ENCODE measurements at places on chromosomes 11 and 22. TPM values are rescaled to one million over a fixed set of nuclear protein-coding genes. Genes with fewer than 3 reads are reported as not detected.

SLC5A1 gene
- 0.38 TPM for polyA plus RNA-seq

GRCh38 chr11:133714471-133715375 is 130.6 kb downstream of the SPATA19 start:
- no peak overlapping the region for H3K4me3 ChIP-seq
- no peaks in the 10 kb centered on the region for H3K27me3 ChIP-seq
- no peak for DNase-seq

DNA sequence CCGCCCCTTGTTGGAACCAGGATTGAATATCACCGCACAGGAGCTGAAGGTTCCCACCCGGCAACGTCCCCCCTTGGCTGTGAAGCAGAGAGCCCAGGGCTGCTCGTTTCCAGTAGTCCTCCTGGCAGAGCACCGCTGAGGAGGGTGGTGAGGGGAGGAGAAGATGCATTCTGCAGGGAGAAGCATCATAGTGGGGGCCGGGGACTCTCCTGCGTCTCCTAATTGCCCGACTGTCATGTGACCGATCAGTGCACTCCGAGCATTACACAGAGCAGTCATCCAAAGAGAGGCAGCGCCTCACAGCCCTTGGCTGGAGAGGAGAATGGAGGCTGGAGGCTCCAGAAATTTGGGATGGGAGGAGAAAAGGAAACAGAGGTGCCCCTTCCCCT is 85.0 kb upstream of the SEPTIN5 start:
- DNase-seq: no peak
- H3K4me1 ChIP-seq: no peaks in the 10 kb centered on the region
- no peak overlapping the region for H3K4me3 ChIP-seq
- H3K27ac ChIP-seq: no peak overlapping the region

RFPL3 gene
- polyA plus RNA-seq: not detected

- H3K36me3 ChIP-seq: peaks cover 4% of the 10 kb centered on the region
- H3K27ac ChIP-seq: no peak overlapping the region
- DNase-seq: no peak
- H3K27me3 ChIP-seq: no peaks in the 10 kb centered on the region
- H3K4me1 ChIP-seq: peaks cover 14% of the 10 kb centered on the region
- no peak overlapping the region for H3K4me3 ChIP-seq
Measured at GRCh38 chr22:40966726-40967085, 15.5 kb downstream of the RBX1 start.

DNA sequence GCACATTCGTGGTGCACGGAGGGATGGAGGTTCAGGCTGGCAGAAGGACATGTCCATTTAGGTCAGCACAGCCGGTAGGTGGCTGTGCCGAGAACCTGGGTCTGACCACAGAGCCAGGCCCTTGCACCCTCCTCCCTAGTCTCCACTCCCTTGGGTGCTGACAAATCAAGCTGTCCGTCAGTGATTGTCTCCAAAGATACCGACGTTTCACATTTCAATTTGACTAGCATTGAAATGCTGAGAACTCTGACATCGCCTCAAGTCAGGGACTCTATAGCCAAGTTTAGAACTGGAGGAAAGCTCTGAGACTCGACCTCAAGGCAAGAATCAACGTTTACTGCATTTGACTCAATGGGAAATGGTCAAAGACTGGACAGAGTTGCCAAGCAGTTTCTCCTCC is 1321.1 kb downstream of the TBC1D22A start:
- no peaks in the 10 kb centered on the region for H3K4me1 ChIP-seq
- H3K27ac ChIP-seq: no peak overlapping the region
- peaks cover under 1% of the 10 kb centered on the region for H3K27me3 ChIP-seq
- no peaks in the 10 kb centered on the region for H3K36me3 ChIP-seq
- DNase-seq: no peak
